ENCODE measurements at places on chromosomes 4 and X. TPM values are rescaled to one million over a fixed set of nuclear protein-coding genes. Genes with fewer than 3 reads are reported as not detected.

The OFD1 gene
- total RNA-seq, result 54.7 TPM

The SASH3 gene
- 114 TPM for total RNA-seq

The FAM114A1 gene
- 0.50 TPM for total RNA-seq

The CHRDL1 gene
- total RNA-seq, result not detected

The SH3RF1 gene
- 0.16 TPM for total RNA-seq

The MFAP3L gene
- total RNA-seq, result 3.1 TPM

The SSX1 gene
- not detected for total RNA-seq

The COL25A1 gene
- 0.47 TPM for total RNA-seq

The GPR143 gene
- not detected for total RNA-seq

The DCX gene
- not detected for total RNA-seq

The SGMS2 gene
- not detected for total RNA-seq

The ZNF141 gene
- total RNA-seq, result 12.8 TPM

Measured in T-helper 17 cell (primary cell).